ENCODE measurements at places on chromosomes 1 and 21. TPM values are rescaled to one million over a fixed set of nuclear protein-coding genes. Genes with fewer than 3 reads are reported as not detected.

Gene TTC22
- total RNA-seq, result 0.14 TPM

Gene SMIM1
- 13.9 TPM for total RNA-seq

Gene HHAT
- 2.1 TPM for total RNA-seq

Gene HIVEP3
- 5.7 TPM for total RNA-seq

Gene CEP170
- 51.3 TPM for total RNA-seq

Gene SLC19A1
- total RNA-seq, result 4.9 TPM

Gene C1orf74
- 1.9 TPM for total RNA-seq

Gene DHRS3
- 89.7 TPM for total RNA-seq

Gene REG4
- total RNA-seq, result not detected

DNA sequence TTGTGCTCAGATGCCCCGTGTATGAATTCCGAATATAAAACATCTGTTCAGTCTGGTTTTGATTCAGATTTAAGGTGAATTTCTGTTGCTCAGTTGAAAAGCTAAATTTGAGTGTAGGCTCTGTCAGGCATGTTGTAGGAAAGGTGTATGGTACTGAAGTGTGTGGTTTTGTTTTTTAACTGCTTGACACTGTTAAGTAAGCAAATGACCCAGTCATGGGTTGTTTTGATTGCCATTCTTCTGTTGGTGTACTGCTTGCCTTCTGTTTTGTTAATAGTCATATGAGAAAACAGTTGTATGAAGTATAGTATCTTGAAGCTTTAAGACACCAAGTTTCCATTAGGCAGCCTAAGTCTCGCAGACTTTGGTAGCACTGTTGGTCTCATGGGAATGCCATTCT lies 10.0 kb downstream of the MRPS6 start:
- no peak for DNase-seq

GRCh38 chr1:18569811-18570545 lies 60.7 kb upstream of the PAX7 start:
- DNase-seq, result no peak

DNA sequence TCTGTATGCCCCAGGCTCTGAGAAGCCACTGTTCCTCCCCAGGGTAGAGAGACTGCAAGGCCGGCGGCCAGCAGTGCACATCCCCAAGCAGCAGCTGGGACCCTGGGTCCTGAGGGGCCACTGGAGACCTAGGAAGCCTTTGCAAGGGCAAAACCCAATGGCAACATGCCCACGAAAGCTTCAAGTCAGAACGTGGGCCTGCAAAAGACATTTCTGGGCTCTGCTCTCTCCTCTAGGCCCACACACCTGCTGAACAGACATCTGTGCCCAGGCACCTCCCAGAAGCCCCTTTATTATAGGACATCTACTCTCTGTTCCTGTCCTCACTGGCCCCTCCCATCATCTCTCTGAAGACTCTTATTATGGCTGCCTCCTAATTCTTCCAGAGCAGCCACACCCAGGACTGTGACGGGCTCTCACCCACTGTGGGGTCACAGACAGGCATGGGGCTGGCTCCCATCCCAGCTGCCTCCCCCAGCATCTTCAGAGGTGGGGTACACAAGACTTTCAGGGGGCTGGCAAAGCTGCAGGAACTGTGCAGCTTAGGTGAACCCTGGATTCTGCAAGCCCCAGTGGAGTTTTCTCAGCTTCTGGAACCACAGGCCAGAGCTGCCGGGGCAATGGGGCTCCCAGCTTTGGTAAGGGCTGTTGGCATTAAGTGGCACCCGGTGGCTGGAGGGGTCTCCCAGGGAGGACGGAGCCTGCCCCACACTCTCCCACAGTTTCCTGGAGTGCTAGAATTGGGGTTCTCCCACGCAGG lies 12.6 kb downstream of the TRIM11 start:
- no peak for DNase-seq

DNA sequence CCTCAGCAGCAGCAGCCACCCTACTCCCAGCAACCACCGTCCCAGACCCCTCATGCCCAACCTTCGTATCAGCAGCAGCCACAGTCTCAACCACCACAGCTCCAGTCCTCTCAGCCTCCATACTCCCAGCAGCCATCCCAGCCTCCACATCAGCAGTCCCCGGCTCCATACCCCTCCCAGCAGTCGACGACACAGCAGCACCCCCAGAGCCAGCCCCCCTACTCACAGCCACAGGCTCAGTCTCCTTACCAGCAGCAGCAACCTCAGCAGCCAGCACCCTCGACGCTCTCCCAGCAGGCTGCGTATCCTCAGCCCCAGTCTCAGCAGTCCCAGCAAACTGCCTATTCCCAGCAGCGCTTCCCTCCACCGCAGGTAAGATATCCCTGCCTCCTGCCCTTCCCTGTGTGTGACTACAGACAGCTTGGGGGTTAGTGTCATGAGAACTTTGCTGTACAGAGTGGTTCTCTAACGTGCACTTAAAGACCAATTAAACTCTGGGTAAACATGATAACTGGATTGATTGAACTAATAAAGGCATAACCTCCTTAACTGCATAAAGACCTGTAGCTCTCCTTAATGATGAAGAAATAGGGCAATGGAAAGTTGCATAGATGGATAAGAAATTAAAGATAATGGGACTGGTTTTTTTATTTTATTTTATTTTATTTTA lies 35.6 kb downstream of the ARID1A start:
- DNase-seq, result no peak

- DNase-seq, result no peak
Measured at GRCh38 chr21:15370462-15370975, 305.7 kb upstream of the NRIP1 start.

GRCh38 chr1:4055294-4055967 lies 155.4 kb upstream of the C1orf174 start:
- DNase-seq, result no peak

DNA sequence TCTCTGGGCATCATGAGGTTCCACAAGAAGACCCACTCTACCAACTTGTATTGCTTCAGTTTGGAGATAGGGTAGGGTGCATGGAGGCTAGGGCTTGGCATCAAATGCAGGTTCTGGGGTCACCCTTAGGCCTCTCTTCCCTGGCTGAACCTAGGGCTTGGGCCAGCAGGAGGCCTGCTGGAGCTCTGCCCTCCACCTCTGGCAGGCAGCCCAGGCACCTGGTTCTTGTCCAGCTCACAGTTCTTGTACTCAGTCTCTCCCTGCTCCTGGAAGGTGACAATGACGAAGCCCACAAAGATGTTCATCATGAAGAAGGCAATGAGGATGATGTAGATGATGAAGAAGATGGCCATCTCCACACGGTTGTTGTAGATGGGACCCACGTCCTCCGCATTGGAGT lies 37.5 kb upstream of the KIF21B start:
- peak; percentile 64 for DNase-seq

GRCh38 chr1:227824204-227824603 lies 8.7 kb downstream of the PRSS38 start:
- no peak for DNase-seq

DNA sequence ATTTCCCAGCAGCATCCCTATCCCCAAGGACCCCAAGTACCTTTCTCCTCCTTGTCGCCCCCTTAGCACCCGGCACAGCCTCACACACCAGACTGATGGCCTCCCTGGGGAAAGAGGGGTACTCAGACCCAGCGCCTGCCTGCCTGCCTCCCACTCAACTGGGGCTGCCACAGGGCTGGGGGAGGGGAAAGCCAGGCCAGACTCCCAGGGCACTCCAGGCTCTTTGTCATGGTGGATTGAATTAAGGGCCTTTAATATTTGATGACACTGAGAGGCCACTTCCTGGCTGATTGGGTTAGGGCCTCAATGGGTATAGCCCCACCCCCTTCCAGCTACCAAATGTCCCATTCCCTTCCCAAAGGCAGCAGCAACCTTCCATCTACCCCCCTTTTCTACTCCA lies 1.8 kb downstream of the SHC1 start:
- no peak for DNase-seq

DNA sequence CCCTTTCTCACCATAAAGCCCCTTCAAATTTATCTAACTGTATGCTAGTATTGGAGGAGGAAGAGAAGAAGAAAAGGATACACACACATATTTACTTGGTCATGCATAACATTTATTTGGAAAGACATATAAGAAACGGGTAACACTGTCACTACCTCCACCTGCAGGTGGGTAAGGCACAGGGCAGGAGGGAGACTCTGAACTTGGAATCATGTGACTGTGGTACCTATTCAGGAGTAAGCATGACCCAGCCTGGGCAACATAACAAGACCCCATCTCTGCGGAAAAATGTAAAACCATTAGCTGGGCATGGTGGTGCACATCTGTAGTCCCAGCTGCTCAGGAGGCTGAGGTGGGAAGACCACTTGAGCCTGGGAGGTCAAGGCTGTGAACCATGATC lies 1.4 kb upstream of the PADI6 start:
- no peak for DNase-seq

DNA sequence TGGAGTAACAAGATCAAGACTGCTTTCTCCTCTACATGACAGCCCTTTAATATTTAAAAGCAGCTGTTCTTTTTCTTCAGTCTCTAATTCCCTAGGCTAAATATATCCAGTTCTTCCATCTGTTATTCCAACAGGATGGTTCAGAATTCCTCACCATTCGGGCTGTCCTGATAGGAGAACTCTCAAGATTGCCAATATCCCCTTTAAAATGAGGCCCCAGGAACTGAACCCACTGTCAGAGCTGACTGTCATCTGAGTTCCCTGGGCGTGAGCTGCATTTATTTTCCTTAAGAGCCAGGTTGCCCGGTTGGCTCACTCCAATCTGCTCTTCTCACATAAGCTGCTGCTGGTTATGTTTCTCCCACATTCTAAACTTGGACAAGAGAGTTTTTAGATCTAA lies 177.6 kb downstream of the MIS18A start:
- DNase-seq, result no peak

- DNase-seq, result no peak
Measured at GRCh38 chr21:21187579-21187978, 189.4 kb downstream of the NCAM2 start.

DNA sequence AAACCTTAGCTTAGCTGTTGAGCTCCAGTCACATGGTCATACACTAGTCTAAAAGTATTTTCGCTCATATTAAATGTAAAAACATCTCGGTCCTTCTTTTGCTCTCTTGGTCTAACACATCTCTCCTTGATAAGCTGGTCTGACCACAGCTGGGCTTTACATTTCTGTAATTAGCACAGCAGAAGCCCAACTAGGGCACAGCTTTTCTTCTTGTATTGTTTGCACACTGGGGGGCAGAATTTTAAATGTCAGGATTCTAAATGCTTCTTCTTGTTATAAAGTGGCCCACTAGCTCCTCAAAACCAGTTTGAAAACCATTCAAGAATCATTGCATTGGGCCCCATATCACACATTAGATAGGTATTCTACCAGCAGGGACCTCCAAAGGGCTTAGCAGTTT lies 289.1 kb upstream of the PKN2 start:
- no peak for DNase-seq

DNA sequence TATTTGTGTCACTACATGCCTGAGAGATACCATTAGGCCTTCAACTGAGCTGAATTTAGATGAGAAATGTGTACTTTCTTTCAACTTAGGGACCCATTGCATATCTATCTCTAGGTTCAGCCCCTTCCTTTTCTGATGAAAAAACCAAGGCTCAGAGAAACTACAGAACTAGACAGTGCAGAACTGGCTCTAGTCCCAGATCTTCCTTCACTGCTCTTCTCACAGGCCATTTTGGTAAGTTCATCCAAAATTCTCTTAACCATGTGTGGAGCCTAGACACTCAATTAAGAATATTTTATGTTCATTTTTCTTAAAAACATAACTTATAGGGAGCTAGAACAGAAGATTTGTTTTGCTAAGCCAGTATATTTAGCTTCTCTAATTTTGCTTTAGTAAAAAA lies 128.9 kb downstream of the ASTN1 start:
- DNase-seq, result no peak

- no peak for DNase-seq
Measured at GRCh38 chr1:60867782-60868181, 214.6 kb upstream of the NFIA start.

- peak; percentile 66 for DNase-seq
Measured at GRCh38 chr21:26964170-26964778, 2.6 kb downstream of the ADAMTS5 start.

DNA sequence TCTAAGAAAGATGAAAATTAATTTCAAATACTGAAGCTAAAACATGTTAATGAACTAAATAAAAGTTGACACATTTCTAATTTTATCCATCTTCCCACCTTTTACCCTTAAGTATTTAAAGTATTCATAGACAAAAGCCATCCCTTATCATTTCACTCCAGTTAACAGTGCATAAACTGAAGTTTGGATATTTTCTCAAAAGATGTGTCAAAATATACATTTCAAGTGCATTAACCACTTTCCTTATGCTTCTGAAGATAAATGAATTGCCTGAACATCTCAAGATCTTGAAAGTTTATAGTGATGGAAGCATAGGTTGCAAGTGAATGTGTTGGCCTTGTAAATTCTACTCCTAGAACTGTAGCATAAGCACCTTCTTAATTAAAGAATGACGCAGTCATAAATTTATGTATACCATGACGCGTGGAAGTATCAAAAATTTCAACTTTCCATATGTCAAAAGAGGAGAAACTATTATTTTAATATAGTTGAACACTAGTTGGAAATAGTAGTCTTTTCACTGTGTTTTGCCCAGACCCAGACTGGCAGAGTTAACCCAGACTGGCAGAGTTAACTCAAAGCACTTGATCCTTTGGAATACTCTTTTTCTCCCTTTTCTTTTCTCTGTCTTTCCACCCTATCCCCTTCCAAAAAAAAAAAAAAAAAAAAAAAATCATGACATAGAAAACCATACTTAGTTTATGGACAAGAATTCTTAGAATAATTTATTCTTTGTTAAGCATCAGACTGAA lies 282.6 kb upstream of the C1orf105 start:
- DNase-seq, result no peak

GRCh38 chr1:35454176-35454575 lies 103.0 kb downstream of the KIAA0319L start:
- DNase-seq, result no peak
